ENCODE measurements at places on chromosomes 4 and X.

- DNase-seq, result no peak
Observed at GRCh38 chr4:8557151-8558076, 22.8 kb upstream of the GPR78 start.

- peak; percentile 5 for DNase-seq
Observed at GRCh38 chr4:142236268-142236667, 599.9 kb downstream of the IL15 start.

GRCh38 chr4:252065-252601 is 53.1 kb downstream of the ZNF732 start:
- DNase-seq, result no peak

DNA sequence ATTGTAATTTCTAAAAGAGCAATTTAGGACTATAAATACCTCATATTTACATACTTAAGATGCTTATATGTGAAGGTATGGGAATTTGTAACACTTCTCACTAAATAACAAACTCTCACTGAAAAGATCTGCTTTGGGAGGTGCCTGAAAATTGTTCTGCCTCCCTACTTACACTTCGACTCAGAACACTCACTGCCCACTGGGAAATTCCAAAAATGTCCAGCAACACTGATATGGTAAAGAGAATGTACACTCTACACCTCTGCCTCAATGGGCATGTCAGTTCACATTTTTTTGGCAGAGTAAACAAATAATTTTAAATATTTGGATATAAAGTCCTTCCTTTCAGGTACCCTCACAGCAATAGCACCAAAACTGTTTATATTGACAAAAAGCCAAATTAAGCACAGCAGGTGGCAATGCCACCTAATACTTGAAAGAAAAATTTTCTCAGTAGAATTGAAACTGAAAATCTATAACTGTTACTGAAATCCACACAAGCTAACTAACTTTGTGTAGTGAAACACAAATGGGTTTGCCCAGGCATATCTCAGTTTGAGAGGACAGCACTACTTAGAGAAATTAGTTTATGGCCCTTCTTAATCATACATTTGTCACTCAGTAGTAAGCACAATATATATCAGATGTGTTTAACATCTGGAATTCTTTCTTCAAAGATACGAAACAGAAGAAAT is 67.1 kb downstream of the PRDM5 start:
- no peak for DNase-seq

GRCh38 chr4:61143461-61143860 is 56.7 kb upstream of the ADGRL3 start:
- no peak for DNase-seq

DNA sequence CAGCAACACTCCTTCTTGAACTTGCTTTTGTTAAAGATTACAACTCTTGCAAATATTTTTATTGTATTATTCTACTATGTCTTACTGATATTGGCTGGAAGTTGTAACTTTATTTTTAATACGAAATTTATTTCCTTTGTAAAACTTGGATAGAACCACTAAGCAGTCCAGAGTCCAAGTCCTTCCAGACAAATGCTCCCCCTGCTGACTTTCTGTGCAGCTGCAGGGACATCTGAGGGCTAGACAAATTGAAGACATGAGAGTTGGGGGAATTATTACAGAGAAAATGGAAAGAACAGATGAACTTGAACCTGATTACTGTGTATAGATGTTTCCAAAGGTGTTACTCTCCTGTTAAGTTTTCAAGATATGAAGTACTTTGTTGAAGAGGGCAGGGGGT is 238.8 kb downstream of the GRIA3 start:
- DNase-seq, result no peak

DNA sequence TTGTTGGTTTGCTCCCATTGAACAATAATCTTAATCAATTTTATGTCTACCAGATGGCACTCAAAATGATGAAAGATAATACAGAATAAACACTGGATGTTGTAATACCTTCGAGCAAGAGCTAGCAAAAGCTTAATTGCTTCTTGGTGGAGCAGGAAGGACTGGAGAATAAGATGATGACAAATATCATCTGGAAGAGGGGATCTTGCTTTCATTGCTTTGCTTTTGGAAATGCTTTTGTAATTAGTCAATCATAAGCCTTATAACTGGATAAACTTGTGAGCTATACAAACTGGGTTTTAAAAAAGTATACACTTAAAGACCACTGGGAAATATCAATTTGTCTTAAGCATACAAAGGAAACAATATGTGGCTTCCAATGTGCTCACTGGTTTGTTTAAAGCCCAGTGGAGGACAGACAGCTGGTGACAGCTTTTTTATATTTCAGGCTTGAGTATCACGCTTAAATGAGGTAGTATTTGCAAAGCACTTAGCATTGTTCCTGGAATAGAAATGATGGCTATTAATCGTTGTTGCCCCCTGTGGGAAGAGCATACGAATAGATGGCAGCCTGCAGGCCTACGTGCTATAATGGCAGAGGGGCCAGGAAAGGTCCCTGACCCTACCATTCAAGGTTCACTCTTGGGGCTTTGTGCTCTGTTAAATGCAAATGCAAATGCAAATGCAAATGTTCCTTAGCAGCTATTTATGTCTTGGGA is 61.2 kb downstream of the TMEM150C start:
- no peak for DNase-seq

DNA sequence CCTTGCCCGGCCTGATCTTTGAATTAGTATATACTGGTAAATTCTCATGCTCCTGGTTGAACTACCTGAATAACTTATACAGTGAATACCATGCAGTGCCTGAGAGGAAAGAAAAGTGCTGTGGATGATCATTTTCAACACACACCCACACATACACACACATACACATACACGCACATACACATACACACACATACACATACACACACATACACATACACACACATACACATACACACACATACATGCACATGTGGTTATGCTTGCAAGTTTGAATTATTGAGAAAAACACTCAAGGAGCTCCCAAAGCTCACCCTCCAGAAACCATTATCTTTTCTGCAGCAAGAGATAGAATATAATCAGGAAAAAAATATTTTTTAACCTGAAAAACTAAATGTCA is 366.9 kb upstream of the RASGEF1B start:
- DNase-seq, result no peak

DNA sequence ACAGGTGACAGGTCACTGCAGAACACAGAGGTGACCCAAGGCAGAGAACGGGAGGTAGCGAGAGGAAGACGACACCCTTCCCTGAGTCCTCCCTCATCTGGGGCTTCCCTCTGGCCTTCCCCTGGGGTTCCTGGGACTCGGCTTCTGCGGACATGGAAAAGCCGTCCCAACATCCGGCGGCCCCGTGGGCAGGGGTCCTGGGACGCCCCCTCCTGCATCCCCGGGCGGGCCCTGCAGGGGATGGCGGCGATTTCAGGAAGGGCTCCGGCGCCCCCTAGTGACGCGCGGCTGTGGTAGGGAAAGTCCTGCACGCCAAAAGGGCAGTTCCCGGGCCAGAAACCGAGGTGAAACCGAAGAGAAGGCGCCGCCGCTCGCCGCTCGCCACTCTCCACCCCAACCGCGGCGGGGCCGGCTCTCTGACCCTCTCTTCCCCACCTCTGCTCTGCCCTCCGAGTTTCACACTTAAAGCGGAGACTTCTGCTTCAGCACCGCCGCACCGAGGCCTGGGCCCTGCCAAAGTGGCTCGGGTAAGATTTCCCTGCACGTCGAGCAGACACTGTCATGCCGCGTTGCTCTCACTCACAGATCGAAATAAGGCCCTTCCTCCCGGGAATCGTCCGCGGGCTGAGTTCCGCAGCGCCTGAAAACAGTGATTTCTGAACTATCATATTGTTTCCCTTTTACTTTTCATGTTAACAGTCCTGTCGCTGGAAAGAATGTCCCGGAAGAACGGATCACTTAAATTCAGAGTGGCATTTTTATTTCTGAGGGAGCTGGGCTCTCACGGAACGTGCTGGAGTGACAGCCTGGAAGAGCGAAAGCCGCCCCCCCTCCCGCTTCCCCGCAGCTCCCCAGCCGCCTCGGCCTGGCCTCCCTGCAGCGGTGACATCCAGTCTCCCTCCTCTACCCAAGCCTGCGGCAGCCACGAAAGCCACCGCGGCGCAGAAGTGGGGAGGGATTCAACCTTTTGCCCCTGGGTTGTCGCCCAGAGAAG is 110.6 kb downstream of the DCTD start:
- peak; percentile 61 for DNase-seq

- DNase-seq, result no peak
Observed at GRCh38 chr4:26204911-26205370, 115.9 kb upstream of the RBPJ start.

GRCh38 chr4:17296921-17297890 is 214.7 kb downstream of the QDPR start:
- no peak for DNase-seq

DNA sequence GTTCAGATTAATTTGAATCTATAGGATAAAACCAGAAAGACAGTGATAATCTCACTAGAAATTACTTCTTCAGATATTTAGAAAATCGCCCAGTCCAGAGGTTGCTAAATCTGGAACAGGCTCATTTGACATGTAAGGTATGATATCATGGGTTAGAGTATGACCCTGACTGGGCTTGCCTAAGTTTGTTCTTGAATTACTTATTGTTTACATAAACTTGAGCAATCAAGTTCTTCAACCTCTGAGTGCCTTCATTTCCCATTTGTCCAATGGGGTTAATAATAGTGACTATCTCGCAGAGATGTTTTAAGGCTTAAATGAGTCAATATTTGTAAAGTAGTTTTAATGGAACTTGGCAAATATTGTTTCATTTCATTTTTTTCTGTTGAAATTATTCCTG is 1947.6 kb upstream of the IGFBP7 start:
- peak; percentile 8 for DNase-seq

DNA sequence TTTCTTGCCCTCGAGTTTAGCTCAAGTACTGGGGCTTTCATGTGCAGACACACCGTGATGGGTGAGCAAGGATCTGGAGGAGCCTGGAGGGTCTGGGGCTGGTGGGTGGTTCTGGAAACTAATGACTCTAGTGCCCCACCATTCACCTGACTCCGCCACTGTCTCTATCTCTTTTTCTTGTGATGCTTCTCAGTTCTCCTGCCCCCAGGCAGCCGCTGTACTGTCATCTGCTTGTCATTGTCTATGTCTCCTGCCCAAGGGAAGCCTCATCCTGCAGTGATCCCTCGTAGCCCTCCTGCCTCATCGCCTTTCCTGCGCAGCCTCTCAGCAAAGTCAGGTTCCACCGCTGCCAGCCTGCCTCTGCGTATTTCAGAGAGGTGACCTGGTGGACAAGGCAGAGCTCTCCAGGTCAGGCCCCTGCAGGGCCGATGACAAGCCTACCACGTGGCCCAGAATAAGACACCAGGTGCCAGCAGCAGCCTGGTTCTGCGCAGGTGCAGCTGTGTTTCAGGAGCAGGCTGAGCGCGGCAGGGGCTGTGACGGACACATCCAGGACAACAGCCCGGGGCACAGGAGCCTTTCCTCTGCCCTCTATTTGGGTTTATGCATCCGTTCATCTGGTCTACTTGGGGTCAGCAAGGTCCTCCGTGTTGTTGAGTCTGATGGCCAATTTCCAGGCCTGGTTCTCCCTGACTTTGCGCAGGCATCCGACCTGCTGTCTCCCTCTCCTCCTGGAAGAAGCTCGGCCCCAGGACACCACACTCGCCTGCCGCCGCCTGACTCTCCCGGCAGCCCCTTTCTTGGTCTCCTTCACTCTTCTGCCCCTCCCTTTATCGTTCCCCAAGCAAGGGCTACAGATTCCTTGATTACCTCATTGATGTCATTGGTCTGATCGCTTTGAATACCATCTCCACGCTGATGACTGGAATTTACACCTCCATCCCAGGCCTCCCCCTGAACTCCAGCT is 30.9 kb upstream of the CDKN2AIP start:
- no peak for DNase-seq

DNA sequence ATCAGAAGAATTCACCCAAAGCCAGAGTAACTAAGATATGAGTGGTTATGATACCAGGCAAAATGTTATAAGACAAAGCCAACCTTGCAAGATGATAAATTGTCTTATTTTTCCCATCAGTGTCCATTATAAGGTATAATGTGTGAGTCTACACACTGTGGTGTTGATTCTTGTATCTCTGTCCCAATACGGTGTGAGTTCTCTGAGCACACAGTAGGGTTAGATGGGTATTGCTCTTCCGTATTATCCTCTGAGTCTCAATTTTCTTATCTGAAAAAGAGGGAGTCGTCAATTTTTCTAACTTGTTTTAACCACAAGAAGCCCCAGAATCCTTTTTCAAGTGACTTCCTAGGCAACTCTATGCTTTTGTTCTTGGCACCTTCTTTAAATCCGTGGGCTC is 69.9 kb downstream of the HMGB2 start:
- no peak for DNase-seq

- no peak for DNase-seq
Observed at GRCh38 chr4:114249561-114249960, 270.1 kb upstream of the ARSJ start.

DNA sequence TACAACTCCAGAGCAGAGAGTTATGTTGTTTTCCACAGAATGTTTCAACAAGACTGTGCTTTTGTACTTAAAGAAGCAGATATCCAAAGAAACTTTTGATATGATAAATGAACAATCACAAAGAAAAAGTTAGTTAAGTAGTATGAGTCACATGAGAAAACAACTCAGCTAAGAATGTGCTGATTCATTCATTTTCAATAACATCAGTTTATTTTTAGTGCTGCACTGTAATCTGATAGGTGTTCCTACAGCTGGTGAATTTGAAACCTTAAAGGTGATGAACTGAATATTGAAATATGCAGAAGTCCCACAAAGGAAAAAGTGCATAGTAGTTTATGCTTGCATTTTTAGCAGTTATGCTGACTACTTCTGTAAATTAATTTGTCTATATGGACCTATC is 180.3 kb upstream of the TENM3 start:
- peak; percentile 76 for DNase-seq

- no peak for DNase-seq
Observed at GRCh38 chr4:88040707-88041106, 33.3 kb downstream of the PKD2 start.

GRCh38 chr4:10097906-10098779 is 18.5 kb downstream of the WDR1 start:
- DNase-seq, result no peak

GRCh38 chrX:40164751-40165150 is 67.0 kb upstream of the BCOR start:
- no peak for DNase-seq

DNA sequence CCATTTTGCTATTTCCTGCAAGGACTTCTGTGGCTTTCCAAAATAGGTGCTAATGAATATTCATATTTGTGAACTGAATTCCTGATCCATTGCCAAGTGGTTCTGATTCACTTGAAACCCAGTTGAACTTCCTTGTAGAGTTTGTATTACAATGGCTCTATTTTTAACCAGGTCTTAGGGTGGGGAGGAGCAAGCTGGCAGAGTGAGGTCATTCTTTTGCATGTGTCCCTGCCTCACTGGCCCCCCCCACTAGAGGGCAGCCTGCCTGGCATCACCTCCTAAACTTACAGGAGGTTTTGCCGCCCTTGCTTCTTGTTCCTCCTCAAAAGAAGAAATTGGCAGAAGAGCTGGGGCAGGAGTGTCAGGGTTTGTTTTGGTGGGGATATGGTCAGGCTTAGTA is 10.5 kb downstream of the PTTG2 start:
- DNase-seq, result peak; percentile 46

DNA sequence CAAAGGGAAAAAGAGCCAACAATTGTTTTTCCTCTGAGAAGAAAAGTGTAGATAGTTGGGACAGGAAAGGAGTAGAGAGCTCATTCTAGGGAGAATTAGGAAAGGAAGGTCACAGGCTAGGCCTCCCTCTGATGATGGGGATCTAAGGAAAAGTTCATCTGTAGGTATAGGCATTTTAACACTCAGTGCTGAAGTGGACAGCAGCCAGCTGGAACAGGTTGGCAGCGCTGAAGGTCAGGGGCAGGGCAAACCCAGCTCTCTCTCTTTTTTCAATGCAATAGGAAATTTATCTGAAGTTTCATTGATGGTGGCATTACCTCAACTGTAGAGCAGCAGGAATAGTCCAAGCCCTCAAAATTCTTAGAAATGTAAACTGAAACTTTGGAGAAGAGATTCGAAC is 98.5 kb upstream of the ETNPPL start:
- peak; percentile 41 for DNase-seq

- DNase-seq, result peak; percentile 0
Observed at GRCh38 chrX:122475306-122475705, 708.8 kb upstream of the GRIA3 start.

All from RWPE1 (cell line).